Suppressor macrophage treated with lipopolysaccharide for 1 hour (primary cell): ENCODE measurements at places on chromosomes 3 and 15.
A peak's percentile ranks its signal among the peaks of the same experiment; 100 is the strongest.

GRCh38 chr3:59788133-59788532 lies 738.3 kb upstream of the CFAP20DC start:
- no peak for DNase-seq

- DNase-seq = no peak
These were observed 411.7 kb upstream of the RORA start for GRCh38 chr15:61640756-61641155.

DNA sequence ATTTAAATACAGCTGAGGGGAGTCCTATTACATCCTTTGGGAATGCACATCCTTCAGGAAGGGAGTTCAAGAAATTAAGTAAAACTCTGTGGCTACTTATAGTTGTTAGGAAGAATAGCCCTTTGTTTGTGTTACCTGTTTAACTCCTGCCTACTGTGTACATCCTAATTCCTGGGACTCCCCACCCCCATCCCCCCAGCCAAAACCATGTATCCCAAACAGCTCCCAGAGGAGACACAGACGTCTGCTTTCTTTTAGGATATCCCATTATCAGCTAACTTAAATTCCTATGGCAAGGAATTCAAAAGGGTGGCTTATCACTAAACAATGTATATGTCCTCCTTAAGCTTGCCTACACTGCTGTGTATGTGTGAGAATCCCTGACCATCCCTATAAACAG lies 581.7 kb downstream of the DIPK2A start:
- DNase-seq = no peak

- DNase-seq = peak; percentile 47
These were observed at the start of gene CLSTN2 for GRCh38 chr3:139935016-139935865. CLSTN2 (plus strand) TSS chr3:139935185.

DNA sequence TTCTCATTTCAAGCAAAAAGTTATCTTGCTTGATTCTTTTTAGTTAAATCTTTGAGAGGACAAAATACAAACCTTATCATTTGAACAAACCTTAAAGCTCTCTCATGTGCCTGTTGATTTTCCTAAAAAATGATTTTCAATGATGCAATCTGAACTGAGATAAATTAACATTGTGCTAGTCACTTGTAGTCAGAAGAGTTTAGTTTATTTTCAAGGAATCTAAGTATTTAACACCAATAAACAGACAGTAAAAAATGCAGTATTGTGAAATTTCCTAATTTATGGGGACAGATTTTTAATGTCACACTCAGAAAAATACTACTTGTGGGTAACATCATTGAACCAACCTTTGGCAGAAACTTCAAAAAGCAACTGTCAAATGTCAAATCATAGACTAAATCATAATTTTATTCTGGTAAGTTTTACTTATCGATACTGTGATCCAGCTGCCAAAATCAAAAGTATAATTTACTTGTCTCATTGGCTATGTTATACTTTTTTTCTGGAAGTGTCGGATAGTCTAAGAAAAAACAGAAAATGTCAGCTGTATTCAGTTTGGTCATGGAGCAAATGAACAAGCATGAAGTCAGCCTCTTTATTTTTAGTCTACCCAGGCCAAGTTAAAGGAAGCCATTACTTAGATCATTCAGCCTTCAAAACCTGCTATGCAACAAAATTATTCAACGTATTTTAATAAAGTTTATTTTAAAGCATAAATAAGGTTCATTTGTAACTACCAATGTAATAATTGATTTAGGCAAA lies 52.4 kb upstream of the FNDC3B start:
- peak; percentile 42 for DNase-seq

GRCh38 chr3:42066516-42067181 lies 24.5 kb upstream of the TRAK1 start:
- DNase-seq = peak; percentile 46

GRCh38 chr3:53823026-53823955 lies 22.9 kb downstream of the CHDH start:
- DNase-seq = no peak

DNA sequence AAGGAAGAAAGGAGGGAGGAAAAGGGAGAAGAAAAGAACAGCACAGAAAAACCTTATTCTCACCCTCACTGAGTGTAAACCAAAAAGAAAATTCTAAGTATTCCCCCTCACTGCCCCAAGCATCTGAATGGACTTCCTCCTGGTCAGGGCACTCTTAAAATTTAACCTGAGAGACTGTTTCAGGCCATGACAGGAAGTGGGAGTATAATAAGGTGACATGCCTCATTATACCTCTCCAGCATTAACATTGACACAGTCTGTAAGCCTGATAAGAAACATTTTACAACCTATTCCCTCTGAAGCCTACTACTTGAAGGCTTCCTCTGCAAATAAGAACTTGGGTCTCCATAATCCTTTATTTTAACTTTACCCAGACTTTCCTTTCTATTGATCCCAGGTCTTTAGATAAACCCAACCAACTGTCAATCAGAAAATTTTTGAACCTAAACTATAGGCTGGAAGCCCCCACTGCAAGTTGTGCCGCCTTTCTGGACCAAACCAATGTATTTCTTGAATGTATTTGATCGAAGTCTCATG lies 41.7 kb downstream of the SLCO2A1 start:
- no peak for DNase-seq

DNA sequence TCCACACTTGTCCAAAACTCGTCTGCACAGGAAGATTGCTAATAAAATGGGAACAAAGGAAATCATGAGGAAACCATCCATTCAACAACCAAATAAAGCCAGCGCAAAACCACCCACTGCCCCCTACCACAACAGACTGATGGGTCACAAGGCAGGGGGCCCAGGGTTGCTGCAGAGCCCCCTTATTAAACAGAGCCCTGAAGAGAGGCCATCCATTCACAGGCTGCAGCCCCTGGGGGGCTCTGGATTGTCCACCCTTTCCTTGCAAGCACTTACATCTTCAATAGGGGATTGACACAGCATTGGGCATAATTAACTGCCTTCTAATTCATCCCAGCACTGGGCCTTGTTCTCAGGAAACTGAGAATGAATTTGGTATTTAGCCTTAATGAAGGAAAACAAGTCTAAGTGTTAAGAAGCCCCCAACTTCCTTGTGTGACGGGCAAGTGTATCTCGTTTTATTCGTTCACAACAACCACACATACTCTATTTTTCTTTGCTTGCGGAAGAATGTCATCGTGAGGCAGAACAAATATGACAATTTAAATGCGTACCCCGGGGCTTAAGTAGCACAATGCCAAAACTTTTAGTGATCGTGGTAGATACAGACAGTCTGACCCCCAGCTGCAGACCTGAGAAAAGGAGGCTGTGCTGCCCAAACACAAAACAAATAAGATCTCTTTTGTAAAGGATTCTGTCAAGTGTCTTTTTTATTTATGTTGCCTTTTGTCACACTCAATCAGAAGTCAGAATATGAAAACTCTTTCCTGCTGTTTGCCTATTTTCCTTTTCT lies 144.0 kb downstream of the SEMA6D start:
- DNase-seq = no peak

DNA sequence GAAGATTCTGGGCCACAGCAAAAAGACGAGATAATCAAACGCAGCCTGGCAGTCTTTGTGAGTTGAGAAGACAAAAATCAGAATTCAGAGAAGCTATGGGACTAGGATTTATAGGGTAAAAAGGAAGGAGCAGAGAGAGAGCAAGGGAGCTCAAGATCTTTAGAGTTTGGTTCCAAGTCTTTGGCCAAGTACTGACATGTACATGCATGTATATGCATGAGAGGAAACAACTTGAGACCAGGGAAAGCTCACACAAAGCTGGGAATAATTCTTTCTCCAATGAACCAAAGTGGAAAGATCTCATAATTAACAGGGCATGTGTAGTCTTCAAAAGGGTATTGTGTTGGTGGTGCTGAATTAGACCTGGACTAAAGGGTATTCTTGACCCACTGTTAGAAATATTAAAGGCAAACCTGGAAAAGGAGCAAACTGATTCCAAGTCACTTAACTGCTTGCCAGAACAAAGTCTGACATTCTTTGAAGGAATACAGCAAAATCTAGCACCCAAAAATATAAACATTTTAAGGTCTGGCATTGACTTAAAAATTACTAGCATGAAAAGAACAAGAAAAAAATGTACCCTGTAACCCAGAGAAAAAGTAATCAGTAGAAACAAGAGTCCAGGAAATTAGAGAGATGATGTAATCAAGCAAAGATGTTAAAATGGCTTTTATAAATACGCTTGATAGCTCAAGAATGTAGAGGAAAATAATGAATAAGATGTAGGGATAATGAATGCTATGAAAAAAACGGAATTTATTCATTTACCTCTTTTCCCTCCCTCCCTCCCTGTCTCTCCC lies 226.0 kb upstream of the CGNL1 start:
- no peak for DNase-seq

- peak; percentile 68 for DNase-seq
These were observed 123.2 kb downstream of the RAP2B start for GRCh38 chr3:153285194-153285641.

GRCh38 chr3:107630779-107631178 lies 108.0 kb downstream of the BBX start:
- peak; percentile 57 for DNase-seq

DNA sequence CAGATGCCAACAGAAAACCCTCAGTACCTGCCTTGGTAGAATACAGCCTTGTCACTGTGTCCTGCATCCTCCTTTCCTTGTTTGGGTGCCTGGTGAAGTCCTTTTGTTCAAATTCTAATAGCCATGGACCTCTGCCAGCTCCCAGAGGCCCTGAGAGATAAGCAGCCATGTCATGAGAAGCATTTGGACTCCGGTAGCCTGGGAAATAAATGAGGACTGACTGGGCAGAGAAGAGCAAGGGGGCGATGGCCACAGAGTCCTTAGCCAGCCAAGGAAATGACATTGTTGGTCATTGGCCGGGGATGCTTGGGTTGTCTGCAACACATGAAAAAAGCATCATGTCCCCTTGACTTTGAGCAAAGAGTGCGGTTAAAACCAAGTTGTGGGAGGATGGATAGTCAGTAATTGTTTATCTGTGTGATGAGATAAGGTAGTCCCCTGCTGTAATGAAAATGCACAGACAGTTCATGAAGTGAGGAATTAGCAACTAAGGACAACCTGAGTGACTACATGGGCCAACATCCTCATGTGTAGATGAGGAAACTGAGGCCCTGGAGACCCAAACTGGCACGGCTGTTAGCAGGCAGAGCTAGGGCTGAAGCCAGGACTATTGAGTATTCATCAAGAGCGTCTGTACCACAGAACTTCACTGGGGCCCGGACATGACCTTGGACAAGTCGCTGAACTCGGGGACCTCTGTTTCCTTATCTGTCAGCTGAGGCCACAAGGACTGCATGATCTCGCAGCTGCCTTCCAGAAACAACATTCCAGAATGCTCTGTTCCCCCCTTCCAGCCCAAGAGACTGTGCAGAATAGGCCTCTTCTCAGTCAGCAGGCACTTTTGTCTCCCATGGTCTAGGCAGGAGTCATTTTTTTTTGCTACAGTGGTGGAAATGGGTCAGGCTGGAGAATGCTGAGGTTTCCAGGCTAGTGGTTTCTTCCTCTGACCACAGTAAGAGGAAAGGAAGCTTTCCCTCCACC lies 90.5 kb upstream of the CTDSPL start:
- DNase-seq = no peak

DNA sequence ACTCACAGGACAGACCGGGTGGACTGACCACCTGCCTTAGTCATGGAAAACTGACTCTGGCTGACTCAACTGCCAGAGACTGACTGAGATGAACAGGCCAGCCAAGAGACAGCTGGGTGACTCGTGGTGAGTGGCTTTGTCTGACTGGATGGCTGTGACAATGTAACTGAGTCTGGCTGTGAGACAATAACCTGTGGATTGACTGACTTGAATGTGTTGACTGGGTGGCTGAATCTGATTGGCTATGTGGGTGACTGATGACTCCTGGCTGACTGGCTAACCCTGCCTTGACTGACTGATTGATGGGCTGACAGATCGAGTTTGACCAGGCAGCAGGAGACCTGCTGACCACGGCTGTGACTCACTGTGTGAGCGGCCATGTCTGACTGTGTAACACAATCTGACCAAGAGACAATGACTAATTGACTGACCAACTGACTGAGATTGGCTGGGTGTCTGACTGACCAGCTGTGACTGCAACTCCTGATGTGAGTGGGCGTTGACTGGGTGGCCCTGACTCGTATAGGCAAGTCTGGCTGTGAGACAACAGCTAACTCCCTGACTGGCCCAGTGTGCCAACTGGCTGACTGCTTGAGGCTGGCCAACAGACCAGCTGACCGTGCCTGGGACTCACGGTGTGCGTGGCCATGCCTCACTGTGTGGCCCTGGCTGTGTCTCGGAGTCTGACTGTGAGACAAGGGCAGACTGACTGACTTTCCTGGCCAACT lies 509.1 kb downstream of the SHQ1 start:
- DNase-seq = peak; percentile 93

DNA sequence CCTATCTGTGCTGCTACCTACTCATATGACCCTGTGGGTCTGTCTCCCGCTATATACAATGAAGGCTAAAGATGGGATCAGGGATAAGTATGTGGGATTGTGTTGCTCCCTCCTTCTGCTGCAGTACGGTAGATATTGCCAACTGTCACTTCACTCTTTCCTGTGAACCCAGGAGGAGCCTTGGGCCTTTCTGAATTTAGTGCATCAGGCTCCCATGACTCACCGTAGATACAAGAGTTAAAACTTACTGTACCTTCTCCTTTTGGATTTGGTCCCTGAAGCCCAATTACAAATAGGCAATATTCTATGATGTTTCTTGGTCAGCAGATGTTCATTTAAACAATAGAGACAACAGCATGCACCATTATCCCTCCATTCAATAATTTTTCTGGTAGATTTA lies 27.4 kb downstream of the MITF start:
- DNase-seq = peak; percentile 63

- DNase-seq = no peak
These were observed 22.4 kb downstream of the HPS3 start for GRCh38 chr3:149151843-149152242.

DNA sequence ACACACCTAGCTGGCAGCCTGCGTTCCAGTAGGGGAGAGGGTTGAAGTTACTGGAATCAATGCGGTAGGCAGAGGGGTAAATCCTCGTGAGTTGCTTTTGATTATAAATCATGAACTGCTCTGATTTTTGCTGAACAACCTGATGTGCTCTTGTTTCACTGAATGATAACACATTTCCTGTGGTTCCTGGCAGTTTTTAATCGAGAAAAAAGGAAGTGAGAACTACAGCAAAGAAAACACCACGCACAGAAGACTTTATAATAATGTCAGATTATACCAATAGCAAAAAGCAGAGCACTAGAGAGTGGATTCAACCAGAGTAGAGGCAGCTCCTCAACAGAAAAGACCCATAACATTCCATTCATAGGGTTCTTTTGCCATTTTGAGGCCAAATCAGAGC lies 200.8 kb upstream of the STRIT1 start:
- DNase-seq = no peak

DNA sequence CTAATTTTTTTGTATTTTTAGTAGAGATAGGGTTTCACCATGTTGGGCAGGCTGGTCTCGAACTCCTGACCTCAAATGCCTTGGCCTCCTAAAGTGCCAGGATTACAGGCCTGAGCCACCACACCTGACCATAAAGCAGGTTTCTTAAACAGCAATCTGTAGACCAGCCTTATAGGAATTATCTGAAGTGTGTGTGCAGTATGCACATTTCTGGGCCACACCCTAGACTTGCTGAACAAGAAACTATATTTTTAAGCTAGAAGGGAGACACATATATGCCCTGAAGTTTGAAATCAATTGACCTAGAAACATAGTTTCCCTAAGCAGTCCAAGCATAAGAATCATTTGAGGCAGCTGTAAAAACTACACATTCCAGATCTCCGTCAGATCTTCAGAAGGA lies 805.7 kb downstream of the TUSC7 start:
- DNase-seq = no peak
